Epithelial cell of proximal tubule (primary cell): ENCODE measurements at places on chromosomes 4 and X.

GRCh38 chrX:68273887-68274286 is 159.4 kb downstream of the OPHN1 start:
- no peak for DNase-seq

DNA sequence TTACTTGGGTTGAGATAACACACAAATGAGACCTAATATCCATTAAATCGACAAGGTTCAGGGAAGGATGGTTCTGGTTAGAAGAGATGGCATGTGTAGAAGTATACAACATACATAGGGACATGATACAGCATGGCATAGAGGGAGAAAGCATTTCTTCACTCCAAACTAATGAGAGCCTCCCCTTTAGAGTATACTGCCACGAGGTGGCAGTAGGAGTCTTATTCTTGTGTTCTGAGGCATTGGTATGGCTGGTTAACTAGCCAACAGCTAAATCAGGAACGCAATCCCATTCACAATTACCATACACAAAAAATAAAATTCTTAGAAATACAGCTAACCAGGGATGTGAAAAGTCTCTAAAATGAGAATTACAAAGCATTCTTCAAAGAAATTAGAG is 29.1 kb upstream of the TRO start:
- no peak for DNase-seq

DNA sequence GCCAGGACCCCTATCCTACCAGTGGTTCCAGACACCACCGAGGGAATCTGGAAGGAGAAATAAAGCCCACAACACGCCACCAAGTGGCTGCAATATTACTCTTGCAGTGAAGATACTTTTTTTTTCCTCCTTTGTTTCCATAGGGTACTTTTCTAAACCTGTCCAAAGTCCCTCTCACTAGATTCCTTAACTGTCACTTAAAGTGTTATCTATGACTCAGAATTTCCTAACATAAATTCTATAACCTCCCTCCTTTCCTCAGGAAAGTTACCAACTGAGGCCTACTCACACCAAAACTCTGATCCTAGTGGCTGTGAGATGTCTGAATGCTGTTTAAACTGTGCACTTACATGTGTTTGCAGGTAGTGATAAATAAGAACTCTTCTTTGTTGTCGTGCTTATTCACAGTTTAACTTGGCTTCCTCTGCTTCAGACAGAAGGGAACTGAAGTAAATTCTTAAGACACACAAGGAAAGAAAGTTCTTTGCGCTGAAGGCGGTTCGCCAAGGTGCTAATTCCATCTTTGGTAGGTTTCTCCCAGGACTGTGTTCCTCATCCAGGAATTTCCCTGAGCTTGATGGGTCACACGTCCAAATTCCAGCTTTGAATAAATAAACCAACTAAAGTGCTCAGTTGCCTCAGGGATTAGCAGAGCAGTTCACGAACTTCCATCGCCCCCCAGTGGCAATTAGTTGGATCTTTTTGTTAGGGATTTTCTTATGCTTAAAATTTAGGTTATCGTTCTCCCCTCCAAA is 10.7 kb upstream of the HCCS start:
- peak; percentile 44 for DNase-seq

DNA sequence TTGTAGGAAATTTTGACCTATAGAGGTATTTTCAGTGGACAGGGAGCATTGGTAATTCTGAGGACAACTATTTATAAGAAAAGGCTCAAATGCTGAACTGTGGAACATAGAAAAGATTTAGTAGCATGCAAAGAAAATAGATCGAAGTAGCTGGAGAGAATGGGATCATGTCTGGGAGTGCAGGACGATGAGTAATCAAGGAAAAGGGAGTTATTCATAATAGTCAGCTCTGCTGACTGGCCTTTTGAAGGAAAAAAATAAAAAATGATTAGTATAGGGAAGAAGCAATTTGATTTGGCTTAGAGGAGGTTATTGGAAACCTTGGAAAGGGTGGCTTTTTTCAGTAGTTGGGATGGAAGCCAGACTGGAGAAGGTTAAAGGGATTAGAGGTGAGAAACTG is 22.9 kb upstream of the ANK2 start:
- DNase-seq: no peak

DNA sequence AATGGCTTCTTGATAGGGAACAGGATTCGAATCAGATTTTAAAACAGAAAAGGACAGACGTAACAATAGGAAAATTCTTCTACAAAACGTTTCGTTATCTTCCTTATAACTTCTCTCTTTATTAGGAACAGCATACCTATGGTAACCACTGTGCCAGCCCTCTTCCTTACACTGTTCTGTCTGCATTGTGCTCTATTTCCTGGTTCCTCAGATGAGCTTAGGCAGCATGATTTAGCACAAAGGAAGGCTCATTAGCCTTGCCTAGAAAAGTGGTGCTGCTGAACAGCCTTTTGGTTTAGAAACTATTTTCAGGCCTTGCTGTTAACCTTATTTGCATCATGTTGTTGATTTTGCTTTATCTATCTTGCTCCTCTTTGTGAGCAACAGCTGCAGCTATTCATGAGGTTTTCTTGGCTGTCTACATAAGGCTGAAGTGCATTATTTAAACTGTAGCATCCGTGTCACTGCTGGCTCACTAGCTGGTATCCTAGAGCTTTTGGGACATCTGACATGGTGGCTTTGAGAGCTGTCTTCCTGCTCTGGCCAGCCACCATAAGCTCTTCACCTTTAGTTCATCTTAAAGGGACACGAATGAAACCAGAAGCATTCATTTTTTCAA is 69.9 kb upstream of the NRK start:
- no peak for DNase-seq

DNA sequence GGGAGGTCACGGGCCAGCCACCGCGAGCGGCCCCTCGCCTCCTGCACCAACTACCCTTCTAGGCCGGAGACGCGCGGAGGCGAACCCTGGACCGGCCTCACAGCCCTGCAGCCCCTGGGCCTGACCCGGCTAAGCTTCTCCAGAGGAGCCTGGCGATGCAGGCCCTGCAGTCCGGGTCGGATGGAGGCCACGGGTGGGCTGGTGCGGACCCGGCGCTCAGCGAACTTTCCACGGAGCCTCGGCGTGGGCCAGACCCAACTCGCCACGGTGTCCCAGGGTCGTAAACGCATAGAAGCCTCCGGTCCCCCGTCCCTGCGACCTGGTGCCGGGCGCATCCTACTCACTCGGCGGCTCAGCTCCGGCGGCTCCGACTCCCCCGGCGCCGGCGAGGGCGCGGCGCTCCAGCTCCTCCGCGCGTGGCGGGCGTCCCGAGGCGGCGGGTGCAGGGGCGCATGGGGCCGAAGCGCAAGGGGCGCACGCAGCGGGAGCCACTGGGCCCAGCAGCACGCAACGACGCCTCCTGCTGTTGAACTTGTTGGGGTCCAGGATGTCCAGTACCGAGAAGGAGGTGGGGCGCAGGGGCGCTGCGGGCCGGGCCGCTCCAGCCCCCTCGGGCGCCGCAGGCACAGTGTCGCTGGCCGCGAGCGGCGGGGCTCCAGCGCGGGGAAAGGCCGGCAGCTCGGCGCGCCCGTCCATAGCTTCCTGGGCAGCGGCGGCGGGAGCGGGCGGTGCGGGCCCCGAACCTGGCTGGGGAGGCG is 427 bp downstream of the NKX1-1 start:
- DNase-seq: no peak

- DNase-seq: no peak
These were observed 31.1 kb downstream of the STK32B start for GRCh38 chr4:5082376-5082775.

DNA sequence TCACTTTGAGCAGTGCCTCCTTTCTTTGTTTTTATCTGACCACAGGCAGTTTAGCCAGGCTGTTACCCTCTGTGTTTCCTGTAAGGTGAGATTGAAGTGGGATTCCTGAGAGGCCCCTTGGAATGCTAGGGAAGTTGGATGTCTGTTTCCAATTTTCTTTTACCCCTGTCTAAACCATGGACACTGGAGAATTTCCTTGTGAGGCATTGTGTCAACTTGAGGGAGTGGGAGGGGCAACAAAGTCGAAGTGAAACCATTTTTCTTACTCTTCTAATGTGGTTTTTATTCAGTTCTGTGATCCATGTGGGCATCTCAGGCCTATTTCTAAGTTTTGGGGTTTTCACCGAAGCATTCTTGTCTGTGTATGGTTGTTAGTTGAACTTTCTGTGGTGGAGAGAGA is 296.1 kb upstream of the UGT8 start:
- no peak for DNase-seq

- DNase-seq: no peak
These were observed 47.1 kb upstream of the TSPAN7 start for GRCh38 chrX:38514016-38514854.

GRCh38 chr4:78410676-78411075 is 140.9 kb upstream of the ANXA3 start:
- DNase-seq: no peak

DNA sequence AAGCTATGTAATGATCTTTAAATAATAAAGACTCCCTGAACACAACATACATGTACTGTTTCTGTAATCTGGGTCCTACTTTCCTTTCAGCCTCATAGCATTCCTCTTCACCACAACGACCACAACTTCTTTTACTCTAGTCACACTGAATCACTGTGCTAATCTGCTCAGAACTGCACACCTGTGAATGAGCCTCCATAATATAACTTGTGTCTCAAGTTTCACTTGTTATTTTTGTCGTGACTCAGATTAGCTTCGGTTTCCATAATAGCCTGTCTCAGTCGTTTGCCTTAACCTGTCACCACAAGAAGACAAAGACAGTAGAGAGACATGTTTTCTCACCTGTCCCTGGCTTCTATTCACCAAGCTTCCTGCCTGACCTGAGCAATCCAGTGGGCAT is 61.8 kb downstream of the MAGED1 start:
- DNase-seq: no peak

- no peak for DNase-seq
These were observed 11.3 kb downstream of the PSAPL1 start for GRCh38 chr4:7423391-7423790.

DNA sequence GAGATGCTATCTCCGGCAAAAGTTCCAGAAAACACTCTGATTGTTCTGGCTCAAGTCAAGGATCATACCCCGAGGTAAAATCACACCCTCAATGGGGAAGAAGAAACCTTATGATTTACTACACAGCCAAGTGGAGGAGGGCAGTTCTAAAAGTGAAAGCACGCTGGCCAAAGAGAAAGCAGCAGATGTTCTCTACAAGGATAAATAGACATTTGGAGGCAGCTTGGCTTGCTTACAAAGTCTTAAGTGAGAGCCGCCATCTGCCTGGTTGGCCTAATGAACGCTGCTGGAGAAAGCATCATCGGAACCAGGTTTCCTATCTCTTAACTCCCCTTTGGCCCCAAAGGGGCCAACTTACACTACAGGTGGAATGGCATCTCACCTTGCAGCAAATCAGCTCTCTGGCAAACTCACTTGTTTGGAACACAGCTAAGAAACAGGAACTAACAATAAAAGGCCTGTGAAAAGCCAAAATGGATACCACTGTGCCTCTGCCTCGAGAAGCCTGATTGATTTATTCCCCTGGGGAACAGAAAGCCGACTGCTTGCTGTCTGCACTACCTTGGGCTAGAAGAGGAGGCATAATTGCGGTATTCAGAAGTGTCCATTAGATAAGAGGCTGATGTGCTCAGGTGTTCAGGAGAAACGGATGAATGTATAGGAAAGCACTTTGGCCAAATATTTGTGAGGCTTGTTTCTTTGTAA is 22.8 kb downstream of the FRAS1 start:
- DNase-seq: no peak

GRCh38 chrX:106404512-106404911 is 207.3 kb upstream of the RADX start:
- DNase-seq: no peak

DNA sequence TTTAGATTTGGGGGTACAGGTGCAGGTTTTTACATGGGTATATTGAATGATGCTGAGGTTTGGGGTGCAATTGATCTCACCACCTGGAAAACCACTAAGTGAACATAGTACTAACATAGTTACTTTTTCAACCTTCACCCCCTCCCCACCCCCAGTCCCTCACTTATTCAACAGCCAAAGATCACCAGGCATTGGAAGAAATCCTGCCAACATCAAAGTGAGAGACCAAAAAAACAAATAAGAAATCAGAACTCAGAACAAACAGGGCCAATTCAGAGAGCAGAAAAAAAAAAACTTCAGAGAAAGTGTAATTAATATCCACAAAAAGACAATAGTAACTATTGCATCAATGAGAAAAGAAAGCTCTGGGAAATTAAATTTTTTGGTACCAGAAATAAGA is 20.5 kb upstream of the LAP3 start:
- DNase-seq: no peak

- no peak for DNase-seq
These were observed 74.6 kb downstream of the MXRA5 start for GRCh38 chrX:3271834-3272186.

- no peak for DNase-seq
These were observed 165.2 kb downstream of the SLC39A8 start for GRCh38 chr4:102180046-102180445.

DNA sequence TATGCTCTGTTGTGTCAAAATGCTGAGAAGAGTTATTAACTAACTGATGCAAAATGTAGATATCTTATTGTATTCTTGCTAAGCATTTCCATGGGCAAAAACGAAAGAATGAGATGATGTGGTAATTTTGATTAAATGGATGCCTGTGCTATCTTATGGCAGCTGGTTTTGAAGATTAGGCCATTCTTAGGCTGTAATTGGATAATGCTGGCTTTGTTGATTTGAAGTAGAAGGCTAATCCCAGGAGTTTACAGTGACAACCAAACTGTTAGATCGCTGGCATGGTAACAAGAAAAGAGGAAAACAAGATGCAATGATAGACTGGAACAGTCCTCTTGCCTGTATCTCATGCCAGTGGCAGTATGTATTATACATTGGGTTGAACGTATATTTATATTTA is 74.1 kb upstream of the WDR44 start:
- DNase-seq: no peak
